ENCODE measurements at places on chromosomes 7 and 10. TPM values are rescaled to one million over a fixed set of nuclear protein-coding genes. Genes with fewer than 3 reads are reported as not detected.

GRCh38 chr7:131895541-131896164, 339.2 kb upstream of the PODXL start:
- DNase-seq: peak; percentile 53

The LRRC4 gene
- 0.43 TPM for total RNA-seq

The SLC29A4 gene
- total RNA-seq: 3.2 TPM

DNA sequence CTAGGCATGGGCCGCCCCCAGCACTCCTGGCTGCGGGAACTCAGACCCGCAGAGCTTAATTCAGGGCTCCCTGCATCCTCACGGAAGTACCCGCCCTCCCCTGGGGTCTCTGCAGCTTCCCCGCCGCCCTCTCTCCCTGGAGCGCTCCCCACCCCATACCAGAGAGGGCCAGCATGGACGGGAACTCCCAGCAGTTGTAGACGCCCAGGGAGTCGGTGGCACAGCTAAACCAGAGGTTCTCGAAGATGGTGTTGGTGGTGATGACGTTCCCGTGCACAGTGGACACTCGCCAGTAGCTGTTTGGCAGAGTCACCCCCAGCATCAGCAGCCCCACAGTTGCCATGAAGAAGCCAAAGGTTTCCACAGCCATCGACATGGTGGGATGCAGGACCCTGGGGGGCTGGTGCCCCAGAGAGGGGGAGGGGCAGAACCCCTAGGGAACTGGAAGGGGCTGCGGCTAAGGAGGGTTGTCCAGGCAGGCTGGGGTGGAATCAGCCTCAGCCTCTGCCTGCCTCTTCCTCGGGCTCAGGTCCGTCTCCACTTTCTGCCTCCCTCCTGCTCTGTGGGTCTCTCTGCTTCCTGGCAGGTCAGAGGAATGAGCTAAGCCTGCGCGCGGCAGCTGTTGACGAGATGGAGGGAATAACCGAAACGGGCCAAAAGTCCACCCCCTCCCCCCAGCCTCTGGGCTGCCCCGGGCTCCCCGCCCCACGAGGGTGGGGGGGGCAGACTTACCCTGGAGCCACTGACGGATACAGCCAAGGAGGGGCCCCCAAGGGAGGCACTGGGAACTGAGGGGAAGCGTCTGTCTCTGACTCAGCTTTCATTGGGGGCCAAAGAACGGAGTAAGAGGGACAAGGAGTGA, at the start of gene CLDN15:
TSS of gene CLDN15 (minus strand) at position 597 of the 862 bp plus-strand sequence. CDS start at position 376, 221 bp downstream.
- peak; percentile 83 for DNase-seq

The PDZD7 gene
- 0.53 TPM for total RNA-seq

The NRCAM gene
- 0.53 TPM for total RNA-seq

DNA sequence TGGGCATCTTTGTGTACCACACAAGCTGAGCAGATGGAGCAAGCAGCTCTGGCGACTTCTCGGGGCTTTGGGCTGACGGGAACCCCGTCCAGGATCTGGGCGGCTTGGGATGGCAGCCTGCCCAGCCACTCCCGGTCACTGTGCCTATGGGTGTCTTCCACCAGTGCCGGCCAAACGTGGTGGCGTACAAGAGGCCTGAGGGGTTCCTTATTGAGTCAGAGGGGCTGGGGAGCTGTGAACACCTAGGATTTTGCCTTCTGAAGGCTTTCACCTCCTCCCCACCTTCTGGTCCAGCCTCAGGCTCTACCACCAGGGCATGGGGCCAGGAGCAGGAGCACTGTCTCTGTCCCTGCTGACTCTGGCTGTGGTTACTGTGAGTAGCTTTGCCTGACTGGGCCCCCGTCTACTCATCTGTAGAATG, 71.8 kb upstream of the PPIF start:
- no peak for DNase-seq

- no peak for DNase-seq
Measured at GRCh38 chr10:117137031-117137910, 799 bp downstream of the VAX1 start.

DNA sequence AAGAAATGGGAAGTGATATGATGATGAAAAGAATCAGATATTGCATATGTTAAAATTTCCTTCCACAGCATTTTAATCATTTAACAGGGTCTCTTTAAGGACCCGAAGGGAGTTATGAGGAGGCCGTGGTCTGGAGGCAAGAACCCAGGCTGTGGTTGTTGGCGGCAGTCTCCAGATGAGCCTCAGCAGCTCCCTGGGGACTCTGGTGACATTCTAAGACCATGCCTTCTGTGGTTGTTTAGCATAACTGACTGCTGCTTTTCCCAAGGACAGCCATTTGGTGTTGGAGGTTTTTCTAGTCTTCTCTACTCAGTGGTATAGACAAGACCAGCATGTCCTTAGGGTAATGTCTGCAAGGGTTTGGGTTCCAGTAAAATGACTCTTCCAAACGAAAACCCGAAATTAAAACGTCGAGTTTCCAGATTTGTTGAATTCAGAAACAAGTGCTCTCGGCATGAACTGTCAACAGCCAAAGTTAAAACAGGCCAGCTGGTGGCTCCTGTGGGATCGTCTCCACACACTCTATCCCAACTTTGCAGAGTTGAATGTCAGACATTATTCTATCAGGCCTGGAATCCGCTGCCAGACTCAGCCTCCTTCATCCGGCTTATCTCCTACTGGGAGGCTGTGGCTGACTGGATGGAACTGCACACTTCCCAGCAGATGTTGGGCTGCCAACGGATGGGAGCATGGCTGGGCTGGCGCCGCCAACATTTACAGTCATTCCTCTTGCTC, 183.1 kb downstream of the TAX1BP1 start:
- no peak for DNase-seq

DNA sequence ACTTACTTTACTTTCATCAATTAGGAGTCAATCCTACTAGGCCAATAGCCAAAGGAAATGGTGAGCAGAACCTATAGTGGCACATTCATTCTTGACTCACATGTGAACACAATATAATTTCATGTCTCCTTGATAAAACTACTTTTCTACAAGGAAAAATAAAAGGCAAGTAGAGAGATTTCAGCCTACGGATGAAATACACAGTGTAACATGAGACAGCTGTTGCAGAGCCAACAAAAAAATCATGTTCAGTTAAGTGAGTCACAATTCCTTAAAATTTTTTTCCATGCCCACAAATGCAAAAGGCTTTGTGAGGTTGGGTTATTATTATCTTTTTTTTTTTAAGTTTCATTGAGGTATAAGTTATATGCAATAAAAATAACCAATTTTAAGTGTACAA, 54.8 kb downstream of the GPR141 start:
- DNase-seq: no peak

DNA sequence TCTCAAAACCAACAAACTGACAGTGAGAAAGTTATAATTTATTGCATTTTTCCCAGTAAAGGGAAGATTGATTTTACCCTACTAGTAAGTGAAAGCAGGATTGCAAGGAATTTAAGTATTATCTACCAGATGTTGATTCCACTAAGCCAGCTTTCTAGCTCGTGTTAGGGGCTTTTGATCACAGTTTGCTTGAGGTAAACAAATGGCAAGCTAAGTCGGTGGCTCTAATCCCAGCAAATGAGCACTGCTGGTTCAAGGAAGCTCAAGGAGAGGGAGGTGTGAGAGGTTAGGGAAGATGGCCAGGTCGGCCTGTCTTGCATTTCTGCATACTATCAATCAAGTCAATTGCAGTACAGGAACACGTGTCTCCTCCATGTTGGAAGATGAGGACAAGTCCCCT, 448.7 kb upstream of the POM121L12 start:
- no peak for DNase-seq

DNA sequence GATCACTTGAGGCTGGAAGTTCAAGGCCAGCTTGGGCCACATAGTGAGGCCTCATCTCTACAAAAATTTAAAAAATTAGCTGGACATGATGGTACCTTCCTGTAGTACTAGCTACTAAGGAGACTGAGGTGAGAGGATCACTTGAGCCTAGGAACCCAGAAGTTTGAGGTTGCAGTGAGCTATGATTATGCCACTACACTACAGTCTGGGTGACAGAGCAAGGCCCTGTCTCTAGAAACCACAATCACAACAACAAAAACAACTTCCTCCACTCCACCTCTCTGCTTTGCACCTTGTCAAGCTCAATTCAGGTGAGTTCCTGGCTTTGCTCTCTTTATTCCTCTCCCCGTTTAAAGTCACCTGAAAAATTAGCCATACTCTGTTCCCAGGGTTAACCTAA, 8.3 kb upstream of the CAPZA2 start:
- DNase-seq: no peak

The CALY gene
- not detected for total RNA-seq

DNA sequence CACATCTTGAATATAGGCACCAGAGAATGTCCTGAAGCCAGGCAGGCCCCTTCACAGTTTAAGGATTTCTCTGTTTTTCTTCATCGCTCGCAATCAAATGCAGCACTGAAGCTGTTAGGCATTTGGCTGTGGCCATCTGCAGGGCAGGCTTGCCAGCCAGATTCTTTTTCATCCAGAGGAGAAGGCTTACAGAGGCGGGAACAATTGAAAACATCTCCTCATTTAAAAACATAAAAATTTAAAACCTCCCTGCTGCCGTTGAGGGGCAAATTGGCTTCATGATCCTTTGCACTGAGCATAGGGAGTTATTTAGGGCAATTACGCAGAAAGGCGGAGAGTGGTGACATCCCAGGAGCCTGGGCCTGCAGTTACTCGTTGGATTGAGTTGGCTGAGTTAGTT, 500.0 kb downstream of the TYW1 start:
- DNase-seq: no peak

GRCh38 chr10:18144396-18144795, 4.2 kb downstream of the CACNB2 start:
- no peak for DNase-seq

DNA sequence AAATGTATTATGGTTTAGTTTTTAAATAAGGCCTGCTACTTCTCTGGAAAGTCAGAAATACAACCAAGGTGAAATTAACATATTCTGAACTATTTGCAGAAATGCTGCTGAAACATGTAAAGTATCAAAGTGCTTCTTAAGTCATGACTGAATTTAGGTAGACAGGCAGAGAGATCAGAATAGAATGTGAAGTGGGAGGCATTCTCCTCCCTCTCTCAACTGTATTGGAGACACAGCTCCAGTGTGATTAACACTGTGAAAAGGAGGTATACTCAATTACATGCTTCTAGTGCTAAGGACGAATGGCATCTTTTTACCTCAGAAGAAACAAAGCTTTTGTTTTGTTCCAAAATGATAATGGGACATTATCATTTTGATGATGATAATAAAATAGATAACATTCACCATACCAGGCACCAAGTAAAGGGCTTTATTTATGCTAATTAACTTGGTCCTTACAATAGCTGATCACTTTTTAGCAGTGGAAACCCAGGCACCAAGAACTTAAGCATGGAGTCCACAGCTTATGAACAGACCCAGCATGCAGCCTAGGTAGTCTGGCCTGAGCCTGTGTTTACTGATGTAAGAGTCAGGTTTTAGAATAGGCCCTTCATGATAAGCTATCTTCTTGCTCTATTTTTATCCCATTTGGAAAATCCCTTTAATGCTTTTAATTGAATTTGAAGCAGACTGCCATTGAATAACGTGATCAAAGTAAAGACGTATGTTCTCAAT, 26.0 kb downstream of the PPP1R9A start:
- no peak for DNase-seq

GRCh38 chr10:44056206-44056605, 328.7 kb downstream of the CXCL12 start:
- DNase-seq: no peak

The CALHM3 gene
- not detected for total RNA-seq

- DNase-seq: no peak
Measured at GRCh38 chr7:100585511-100586265, at the start of gene LRCH4. LRCH4 (minus strand) TSS chr7:100586129; CDS start chr7:100586100, 29 bp downstream.

- DNase-seq: no peak
Measured at GRCh38 chr7:50681432-50682045, 101.2 kb downstream of the GRB10 start.

The MMP21 gene
- total RNA-seq: not detected

GRCh38 chr10:18140957-18141845, 977 bp downstream of the CACNB2 start:
- DNase-seq: no peak

The TAS2R40 gene
- not detected for total RNA-seq

DNA sequence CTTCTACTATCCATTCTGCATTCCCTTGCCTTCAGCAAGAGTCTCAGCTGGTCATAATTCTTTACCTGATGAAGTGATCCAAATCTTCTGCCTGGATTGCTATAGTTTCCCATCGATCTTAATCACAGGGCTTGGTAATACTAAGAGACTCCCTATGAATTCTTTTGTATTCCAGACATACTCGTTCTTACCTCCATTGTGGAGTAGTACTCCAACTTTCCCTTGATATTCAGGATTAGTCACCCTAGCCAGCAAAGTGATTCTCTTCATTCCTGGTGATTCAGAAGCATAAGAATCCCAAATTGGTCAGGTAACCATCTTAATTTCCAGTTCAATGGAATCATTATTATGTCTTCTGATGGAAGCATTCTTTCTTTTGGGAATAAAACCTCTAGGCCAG, 96.7 kb downstream of the TWIST1 start:
- no peak for DNase-seq

The SLC13A4 gene
- total RNA-seq: 0.21 TPM

DNA sequence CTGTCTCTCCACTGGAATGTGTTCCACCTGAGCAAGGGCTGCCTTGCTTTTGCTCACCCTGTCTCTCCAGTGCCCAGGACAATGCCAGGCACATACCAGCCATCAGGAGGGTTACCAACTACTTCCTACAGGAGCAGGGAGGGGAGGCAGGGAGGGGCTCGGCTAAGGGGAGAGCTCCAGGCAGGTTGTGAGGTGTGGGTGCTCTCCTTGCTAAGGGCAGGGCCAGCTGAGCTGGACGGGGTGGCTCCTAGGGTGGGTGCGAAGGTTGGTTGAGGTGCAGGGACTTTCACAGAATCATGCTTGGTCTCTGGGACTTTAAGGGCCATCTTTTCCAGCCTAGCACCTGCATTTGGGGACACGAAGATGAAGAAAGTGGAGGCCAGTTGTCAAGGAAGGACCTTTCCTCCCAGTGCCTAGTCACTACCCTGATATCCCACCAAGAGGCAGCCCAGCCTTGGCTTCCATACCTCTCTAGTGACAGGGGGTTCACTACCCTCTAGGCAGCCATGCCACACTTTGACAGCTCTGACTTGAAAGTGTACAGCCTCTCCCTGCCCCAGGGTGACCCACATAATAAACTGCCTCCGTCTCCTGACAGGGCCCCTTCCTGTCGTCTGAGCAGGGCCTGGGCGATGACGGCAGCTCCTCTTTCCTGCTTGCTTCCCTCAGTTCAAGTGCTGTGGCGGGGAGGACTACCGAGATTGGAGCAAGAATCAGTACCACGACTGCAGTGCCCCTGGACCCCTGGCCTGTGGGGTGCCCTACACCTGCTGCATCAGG, 46.5 kb downstream of the TSPAN15 start:
- DNase-seq: no peak

The ZEB1 gene
- 77.3 TPM for total RNA-seq

The KNDC1 gene
- 0.21 TPM for total RNA-seq

The NEURL1 gene
- total RNA-seq: not detected

The ASAH2 gene
- 0.21 TPM for total RNA-seq

The EMX2 gene
- total RNA-seq: not detected

DNA sequence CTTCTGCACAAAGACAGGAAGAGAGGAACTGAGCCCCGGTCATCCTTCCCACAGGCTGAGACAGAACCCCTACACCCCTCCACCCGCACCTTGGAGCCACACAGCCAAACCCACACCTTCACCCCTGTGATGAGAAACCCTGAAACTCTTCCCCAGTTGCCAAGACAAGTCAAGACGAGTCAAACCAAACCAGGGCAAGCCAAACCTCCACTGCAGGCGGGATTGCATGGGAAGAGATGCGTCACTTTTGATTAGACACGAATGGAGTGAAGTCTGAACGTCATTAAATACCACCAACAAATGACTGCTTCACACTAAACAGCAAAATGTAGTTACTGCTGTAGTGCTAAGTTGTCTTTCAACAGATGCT, 73.8 kb downstream of the PRPF18 start:
- DNase-seq: no peak

All from ascending aorta (tissue), 2 donors.